ENCODE measurements at places on chromosomes 13 and 19. TPM values are rescaled to one million over a fixed set of nuclear protein-coding genes. Genes with fewer than 3 reads are reported as not detected.

- no peak for DNase-seq
Measured at GRCh38 chr13:103958691-103959090, 892.5 kb upstream of the SLC10A2 start.

- DNase-seq, result peak; percentile 25
Measured at GRCh38 chr13:45119469-45119990, 780 bp upstream of the GTF2F2 start.

- DNase-seq, result no peak
Measured at GRCh38 chr19:2282062-2282861, at the start of gene PEAK3. PEAK3 (minus strand) TSS chr19:2282175; CDS start chr19:2280931, 1,244 bp downstream.

- peak; percentile 56 for DNase-seq
Measured at GRCh38 chr13:110555601-110556223, 5.8 kb downstream of the RAB20 start.

The CLDN10 gene
- polyA plus RNA-seq, result 1.5 TPM
